ENCODE measurements at places on chromosomes 5 and 9.

- DNase-seq: no peak
Measured at GRCh38 chr5:11398728-11399127, 505.5 kb downstream of the CTNND2 start.

DNA sequence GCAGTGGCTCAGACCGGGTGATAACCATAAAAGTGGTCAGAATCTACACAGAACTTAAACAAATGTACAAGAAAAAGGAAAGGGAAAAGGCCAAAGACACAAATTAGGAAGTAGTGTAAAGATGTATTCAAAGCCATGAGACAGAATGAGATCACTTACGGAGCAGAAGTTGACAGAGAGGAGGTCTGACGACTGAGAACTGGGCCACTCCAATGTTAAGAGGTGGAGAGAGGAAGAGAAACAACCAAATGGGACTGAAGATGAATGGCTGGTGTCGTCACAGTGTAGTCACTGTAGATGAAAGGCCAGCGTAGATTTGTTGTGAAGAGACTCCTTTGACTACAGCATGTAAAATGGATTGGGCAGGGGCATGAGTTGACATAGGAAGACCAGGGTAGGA is 114.4 kb downstream of the DROSHA start:
- DNase-seq: no peak

DNA sequence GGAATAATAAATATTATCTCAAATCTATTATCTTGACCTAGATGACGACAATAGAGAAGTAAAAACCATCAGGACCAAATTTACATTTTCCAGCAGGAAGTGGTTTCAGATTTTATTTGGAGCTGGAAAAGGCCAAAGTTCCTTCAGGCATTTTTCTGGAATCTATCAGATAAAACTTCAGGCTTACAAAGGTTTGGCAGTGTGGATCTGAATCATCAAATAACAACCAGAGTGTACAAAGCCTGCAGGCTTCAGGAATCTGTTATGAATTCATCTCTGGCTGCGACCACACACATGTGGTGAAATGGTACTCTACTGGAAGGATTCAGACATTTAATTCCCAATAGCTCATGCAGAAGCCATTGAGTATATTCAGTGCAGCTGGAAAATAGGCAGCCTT is 726.4 kb upstream of the GRAMD2B start:
- no peak for DNase-seq

- no peak for DNase-seq
Measured at GRCh38 chr9:81595887-81596543, 93.3 kb downstream of the TLE1 start.

DNA sequence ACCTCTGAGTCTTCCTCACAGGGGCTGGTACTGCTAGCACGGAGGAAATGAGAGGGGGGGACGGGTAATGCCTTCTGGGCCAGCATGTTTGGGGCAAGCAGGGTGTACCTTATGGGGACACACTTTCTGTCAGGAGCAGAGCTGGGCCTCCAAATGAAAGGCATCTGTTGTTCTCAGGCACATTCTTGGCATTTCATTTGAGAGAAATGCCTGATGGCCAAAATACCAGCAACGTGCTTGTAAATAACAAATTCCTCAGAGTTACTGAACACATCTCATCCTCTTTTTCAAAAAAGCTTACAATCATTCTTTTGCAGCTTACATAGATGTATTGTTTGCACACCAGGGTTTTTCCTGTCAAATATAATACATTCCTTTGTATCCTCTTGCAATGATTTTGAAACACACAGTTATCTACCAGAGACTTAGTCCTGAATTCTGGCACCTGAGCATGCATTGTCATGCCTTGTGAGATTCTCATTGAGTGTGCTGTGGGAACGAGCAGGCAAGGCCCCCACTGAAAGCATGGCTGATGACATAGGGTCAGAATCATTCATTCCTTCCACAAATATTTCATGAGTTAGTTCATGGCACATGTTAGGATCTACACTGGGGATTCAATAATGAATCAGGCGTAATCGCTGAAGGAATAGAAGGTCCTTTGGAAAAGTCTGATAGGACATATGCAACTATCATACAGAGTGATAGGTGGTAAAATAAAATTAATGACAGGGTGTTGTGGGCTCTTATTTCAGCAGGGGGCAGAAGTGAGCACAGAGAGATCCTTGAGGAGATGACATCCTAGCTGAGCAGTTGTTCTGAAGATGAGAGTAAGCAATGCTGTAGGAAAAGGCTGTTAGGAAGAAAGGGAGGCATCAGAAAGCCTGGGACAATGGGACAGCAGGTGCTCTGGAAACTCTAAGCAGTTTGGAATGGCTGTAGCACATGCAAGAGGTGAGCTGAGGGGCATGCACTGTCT is 260.9 kb upstream of the TUT7 start:
- no peak for DNase-seq

DNA sequence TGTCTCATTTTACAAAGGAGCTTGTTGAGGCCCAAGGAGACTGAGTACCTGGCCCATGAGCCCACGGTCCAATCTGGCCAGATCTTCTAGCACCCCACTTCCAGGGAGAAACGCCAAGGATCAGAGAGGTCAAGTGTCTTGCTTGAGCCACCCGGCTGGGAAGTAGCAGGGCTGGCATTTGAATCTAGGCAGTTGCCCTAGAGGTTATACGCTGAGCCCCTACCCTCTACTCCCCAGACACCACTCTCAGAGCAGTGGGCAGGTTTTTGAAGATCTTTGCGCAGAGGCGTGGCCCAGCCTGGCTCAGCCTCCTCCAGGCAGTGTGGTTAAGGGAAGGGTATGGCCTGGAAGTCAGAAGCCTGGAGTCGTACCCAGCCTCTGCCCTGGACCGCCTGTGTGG is 5.8 kb upstream of the NUP214 start:
- no peak for DNase-seq

DNA sequence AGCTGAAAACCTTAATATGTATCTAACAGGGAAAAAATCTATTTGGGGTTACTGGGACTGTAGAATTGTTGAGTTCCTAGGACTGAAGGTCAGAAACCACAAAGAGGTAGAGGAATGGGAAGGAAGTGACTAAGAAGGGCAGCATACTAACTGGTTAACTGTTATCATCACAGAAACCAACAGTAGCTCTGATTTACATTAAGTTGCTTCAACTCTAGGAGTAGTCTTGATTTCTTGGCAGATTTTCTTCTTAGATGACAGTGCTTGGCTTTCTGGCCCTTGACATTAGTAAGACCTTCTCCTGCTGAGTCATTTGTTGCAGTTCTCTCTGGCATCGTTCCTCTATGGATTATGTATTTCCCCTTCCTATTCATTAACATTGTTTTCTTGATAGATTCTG is 116.1 kb upstream of the RASA1 start:
- no peak for DNase-seq

GRCh38 chr9:134640506-134641172 is 964 bp upstream of the COL5A1 start:
- DNase-seq: no peak

GRCh38 chr9:93258419-93258817 is 74.5 kb downstream of the WNK2 start:
- peak; percentile 33 for DNase-seq

DNA sequence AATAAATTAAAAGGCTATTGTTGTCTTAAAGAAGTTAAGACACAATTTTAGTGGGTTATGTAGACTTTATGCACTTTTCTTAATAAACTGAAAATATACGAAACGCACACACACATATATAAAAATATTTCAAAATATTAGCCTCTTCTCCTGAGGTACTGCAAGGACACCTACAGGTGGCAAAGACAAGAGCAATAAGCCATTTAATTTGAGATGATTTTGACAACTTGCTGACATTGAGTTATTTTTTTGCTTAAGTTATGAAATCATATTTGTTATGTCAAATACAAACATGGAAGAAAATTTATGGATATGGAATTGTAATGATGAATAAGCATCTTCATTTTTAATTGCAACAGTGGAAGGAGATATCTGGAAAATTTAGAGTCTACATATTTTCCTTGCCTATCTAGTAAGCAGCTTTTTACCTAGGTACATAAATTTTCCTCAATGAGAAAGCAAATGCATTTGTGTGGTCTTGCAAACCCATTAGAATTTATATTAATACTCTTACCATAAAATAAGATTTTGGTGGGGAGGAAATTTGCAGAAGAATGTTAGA is 301.6 kb downstream of the ISL1 start:
- DNase-seq: no peak

DNA sequence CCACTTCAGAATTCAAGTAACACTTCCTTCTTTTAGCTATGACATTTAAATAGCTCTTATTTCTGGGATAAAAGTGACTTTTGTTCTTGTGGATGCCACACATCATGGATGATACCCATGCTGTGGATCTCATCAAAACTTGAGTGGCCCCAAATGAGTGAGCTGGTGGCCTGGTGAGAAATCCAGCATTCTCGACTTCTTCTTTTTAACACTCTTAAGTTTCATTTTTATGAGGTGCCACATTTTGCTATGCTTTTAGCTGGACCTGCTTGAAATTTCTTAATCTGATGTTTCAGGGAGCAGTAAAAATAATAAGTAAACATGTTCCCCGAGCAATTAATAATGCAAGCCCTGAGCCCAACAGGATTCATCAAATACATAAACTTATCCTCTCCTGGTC is 384.8 kb upstream of the MEF2C start:
- DNase-seq: no peak

GRCh38 chr5:113552137-113552536 is 38.6 kb downstream of the YTHDC2 start:
- DNase-seq: no peak

GRCh38 chr9:36770025-36770424 is 197.3 kb downstream of the MELK start:
- DNase-seq: no peak

DNA sequence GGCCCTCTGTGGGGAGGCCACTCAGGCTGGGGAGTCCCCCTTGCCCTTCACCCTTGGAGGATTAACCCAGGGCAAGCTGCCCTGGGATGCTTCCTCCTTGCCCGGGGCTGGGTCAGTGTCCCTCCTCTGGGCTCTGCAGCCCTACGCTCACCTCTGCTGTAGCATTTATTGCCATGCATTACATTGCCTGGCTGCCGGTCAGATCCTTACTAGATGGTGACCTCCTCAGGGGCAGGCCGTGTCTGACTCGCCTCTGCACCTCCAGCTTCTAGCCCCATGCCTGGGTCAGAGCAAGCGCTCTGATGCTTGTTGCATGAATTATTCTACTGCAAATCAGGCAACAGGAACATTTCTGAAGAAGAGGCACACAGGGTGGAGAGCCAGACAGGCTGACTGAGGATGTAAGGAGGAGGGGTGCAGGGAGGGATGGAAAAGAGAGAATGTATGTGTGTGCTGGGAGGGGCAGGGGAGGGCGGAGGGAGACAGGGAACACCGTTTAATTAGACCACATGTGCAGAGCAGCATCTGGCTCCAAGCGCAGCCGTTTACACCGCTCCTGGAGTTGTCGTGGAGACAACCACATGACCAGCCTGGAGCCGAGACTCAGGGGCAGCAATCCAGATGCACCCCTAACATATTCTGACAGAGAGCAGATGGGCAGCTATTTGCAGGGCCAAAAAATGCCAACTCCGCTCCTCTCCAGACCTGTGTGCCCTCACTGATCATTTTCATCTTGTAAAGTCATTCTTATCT is 117.0 kb downstream of the CRB2 start:
- no peak for DNase-seq

GRCh38 chr9:16031971-16032370 is 479.1 kb downstream of the CCDC171 start:
- no peak for DNase-seq

DNA sequence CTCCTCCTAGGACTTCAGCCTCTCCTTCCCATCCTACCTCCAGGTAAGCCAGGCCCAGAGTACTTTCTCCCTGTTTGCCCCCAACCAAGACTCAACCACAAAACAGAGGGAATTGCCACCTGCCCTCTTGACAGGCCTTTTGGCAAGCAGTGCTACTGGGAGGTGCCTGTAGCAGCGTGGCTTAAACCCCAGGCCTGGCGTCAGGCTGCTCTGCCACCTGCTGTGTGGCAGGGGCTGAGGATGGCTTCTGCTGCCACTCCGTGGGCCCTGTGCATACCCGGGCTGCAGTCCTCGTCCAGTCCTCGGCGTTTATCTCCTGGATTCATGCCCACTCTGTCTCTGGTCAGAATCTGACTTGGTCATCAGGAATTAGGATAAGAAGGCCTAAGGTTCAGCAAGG is 163.1 kb downstream of the PAX5 start:
- DNase-seq: no peak

GRCh38 chr5:2373631-2374030 is 377.8 kb downstream of the IRX2 start:
- no peak for DNase-seq

DNA sequence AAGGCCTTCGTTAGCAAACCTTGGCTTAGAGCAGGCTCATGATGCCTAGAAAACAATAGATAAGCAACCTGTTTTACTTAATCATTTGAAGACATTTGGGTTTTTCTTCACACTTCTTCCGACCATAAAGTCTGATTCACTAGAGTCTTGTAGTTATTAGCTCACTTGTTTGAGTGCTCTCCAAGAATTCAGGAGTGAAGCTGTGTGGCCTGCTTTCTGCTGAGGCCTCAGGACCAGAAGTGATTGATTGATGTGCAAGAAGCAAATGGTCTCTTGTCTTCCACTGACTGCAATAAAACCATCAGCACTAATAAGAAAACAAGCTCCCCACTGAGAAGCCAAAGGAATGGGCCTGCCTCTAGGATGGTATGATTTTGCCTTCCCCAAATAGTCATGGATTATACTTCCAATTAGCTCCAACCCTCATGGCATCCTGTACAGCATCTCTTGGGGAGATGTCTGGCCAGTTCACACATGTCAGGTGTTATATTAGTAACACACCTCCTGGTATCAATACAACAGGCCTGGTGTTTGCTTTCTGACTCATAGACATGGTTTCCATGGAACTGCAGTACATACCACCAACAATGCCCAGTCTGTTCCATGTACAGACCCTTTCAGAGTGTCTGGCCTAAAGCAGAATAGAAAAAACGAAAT is 317.6 kb downstream of the CWC27 start:
- DNase-seq: no peak

GRCh38 chr9:109026306-109026705 is 13.0 kb upstream of the CTNNAL1 start:
- no peak for DNase-seq

DNA sequence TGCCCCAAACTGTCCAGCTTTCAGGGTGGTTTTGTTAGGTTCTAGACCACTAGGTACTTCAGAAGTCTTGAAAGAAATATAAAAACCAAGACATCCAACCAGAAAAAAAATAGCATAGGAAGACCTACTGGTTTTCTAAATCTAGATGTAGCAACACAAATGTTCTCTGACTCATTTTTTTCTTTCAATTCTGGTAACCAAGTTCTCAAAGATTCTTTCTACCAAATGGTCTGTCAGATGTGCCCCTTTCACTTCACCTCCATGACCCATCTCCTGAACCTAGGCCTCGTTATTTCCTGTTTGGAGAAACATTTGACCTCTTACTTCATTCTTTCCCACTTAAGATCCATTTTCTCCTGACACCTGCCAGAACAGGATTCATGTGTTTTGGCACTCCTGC is 355.3 kb downstream of the KIAA0825 start:
- DNase-seq: no peak

GRCh38 chr9:36150574-36151315 is 14.2 kb downstream of the GLIPR2 start:
- DNase-seq: no peak

DNA sequence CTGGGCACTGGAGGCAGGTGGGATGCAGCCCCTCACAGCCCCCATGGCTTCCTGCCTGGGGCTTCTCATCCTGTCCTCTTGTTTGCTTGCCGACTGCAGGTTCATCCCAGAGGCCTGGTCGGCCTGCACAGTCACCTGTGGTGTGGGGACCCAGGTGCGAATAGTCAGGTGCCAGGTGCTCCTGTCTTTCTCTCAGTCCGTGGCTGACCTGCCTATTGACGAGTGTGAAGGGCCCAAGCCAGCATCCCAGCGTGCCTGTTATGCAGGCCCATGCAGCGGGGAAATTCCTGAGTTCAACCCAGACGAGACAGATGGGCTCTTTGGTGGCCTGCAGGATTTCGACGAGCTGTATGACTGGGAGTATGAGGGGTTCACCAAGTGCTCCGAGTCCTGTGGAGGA is 232.7 kb downstream of the ADAMTSL1 start:
- DNase-seq: no peak
